ENCODE measurements at places on chromosomes 5 and 9. TPM values are rescaled to one million over a fixed set of nuclear protein-coding genes. Genes with fewer than 3 reads are reported as not detected.

GDF9 gene
- total RNA-seq, result 0.15 TPM

ARL14EPL gene
- total RNA-seq, result not detected

TMED9 gene
- total RNA-seq, result 132 TPM

SHISAL2B gene
- total RNA-seq, result not detected

SAXO1 gene
- total RNA-seq, result 0.15 TPM

DNA sequence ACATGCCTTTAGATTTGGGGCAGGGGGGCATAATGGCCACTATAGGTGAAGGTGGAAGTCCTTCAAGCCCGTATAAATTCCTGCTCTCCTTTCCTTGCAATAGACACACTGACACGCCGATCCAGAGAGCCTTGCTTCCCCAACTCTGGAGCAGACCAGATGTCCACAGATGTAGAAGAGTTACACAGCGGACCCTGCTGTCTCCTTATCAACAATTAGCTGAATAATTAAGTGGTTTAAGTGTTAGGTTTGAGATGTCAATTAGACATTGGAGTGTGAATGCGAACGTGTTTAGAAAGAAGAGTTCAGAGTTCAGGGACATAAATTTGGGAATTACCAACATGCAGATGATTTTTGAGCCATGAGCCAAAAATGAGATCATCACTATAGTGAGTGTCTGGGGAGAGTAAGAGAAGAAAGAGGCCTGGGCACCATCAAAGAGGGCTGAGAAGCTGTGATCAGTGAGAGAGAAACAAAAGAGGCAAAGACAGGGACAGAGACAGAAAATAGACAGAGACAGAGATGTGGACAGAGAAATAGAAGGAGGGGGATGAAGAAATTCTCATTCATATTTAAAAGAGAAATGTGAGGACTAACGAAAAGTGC, 734.4 kb upstream of the ADAMTS16 start:
- no peak for DNase-seq

- no peak for DNase-seq
Measured at GRCh38 chr9:86042199-86042978, 57.0 kb downstream of the GOLM1 start.

DNA sequence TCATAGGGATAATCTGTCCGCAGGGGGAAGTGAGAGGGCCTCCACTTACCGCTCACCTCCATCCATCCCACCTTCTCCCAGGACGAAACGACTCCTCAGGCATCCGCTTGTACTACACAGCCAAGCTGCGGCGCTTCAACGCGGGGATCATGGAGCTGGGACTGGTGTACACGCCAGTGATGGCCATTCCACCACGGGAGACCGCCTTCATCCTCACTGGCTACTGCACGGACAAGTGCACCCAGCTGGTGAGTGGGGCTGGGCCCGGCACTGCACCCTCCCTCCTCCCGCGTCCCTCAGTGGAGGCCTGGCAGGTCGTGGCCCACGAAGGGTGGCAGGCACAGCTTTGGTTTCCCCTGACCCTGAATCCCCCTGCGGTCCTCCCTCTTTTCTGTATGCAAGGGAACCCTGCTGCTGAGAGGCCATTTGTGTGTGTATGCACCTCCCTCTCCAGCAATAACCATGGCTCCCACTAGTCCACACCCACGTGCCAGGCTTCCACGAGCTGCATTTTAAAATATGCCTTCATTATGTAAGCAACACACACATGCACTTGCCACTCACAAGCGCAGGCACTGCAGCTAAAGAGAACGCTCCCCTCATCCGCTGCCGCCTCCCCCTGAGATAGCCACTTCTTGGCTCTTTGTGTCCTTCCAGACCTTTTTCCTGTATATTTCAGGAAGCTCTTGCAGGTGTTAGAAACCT, 11.8 kb downstream of the DBH start:
- DNase-seq, result peak; percentile 40

GRCh38 chr5:76816110-76816831, 2.6 kb upstream of the F2RL1 start:
- DNase-seq, result no peak

GRCh38 chr9:109108318-109108717, 11.4 kb downstream of the TMEM245 start:
- no peak for DNase-seq

DNA sequence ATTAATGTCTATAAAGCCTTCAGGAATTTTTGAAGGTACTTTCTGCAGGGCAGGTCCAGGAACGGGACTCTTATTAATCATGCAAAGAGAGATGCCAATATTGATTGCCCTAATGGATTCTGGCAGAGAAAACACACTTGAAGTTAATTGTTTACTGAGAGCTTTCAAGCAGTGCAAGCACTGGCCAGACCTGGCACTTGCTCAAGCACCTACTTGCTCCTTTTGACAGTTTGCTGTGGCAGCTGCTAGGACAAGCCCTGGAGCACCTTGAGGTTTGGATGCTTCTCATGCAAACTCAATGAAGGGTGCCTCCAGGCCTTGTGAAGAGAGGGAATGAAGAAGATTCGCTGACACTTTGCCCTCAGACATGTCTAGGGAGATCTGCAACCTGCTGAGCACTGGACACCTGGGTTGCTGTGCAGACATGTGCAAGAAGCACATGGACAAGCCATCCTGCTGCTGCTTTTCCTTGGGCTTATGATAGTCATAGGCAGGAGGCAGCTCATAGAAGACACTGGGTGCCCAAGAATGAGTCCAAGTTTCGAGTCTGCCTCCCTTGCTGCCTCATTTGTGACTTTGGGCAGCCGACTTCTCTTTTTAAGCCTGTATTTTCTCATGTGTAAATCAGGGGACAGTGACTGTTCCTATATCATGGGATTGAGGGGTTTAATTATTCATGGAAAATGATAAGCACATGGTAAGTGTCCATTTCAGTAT, 88.8 kb upstream of the EQTN start:
- DNase-seq, result peak; percentile 57

DNA sequence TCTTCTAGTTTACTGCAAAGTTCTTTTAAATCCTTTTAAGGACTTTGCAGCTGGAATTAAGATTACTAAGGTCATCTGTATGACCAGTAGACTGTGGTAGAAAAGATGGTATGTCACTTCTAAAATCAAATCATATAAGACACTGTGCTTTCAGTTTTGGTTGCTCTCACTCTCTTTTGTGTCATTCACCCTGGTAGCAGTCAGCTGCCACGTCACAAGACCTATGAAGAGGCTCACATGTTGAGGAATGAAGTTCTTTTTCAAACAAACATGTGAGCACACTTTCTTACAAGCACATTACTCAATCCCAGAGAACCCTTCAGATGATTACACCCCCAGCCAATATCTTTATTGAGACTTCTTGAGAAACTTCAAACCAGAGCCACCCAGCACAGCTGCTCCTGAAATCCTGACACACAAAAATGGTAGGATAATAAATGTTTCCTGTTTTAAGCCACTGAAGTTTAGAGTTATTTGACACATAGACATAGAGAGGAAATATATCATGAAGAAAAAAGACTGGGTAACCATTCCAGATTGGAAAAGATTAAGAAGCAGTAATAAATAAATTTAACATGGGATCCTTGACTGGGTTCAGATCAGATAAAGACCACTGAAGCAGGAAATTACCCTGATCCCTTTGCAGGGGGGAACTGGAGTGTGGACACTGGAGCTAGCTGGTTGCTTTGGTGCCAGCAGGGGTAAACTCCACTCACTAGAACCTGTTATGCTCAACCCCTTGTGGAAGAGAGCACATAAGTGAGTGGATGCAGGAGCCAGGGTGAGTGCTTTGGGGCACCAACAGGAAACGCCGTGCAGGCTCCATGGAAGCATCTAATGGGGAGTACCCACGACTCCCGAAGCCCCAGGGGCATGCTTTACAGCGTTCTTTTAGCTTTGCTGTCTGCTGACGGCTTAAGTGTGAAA, 64.1 kb downstream of the SLCO4C1 start:
- DNase-seq, result peak; percentile 65

DNA sequence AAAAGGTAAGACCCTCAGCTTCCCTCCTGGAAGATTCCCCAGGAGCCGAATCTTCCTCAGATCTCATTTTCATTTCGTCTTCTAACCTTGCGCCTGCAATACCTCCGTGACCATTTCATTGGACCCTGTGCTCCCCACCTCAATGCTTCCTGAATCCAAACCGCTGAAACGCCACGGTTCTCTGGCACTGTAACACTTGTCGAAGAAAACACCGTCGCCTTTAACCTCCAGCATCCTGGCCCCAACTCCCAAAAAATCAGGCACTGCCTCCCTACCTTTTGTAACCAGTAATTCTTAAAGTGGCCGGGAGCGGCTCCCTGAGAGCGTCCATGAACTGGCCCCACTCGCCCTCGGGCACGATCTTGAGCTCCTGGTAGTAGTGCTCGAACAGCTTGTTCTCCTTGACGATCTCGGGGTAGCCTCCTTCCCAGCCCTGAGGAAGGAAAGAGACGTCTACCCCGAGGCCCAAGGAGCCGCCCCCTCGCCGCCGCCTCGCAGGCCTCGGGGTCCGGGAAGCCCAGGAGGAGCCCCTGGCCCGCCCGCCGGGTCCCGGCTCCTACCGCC, 438 bp downstream of the NSUN2 start:
- no peak for DNase-seq

DNA sequence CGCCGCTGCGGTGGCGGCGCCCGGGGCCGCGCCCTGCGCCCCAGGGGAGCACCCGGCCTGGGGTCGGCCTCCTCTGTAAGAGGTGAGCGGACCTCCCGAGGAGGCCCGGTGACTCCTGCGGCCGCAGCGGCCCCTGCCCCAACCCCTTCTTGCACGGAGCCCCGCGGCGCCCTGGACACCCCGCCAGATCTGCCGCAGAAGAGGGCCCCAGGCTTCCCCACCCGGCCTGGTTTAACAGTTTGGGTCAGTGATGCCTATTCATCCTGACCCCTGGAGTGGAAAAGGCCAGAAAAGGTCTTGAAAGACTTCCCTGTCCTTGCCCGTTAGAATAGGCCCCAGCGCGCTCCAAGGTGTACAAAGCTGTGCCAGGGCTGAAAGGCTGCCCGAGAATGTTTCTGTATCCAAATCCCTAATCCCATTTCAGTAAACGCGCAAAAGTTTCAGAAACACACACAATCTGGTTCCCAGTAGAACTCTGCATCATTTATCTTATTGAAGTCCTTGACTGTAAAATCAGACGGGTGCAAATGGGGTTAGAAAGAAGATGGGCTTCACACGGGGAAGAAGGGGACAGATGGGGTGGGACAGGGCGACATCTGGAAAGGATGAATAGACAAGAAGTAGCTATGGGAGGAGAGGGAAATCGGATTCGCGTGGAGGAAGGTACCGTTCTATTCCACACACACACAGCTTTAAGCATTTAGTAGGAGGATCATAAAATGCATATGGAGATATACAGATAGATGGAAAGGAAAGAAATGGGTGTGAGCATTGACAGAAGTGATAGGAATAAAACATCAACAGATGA, 1.1 kb upstream of the SSBP2 start:
- DNase-seq, result peak; percentile 70

DNA sequence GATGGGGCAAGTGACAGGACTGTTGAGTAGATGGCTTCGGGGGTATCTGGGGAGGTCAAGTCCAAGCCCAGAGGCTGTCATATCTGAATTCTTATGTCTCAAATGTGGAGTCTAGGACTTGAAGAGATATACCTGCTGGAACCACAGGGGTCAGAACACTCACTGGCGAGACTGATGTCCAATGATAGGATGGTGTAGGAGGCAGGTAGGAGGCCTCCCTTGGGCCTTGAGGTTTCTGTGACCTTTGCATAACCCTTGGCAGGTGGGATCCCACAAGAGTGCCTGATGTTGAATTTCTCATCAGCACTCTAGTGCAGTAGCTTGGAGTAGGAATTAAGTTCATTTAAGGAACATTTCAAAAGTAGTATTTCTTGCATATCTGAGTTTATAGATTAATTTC, 2.8 kb downstream of the CCL21 start:
- no peak for DNase-seq

- DNase-seq, result no peak
Measured at GRCh38 chr5:168014433-168015123, 276.9 kb upstream of the WWC1 start.

- no peak for DNase-seq
Measured at GRCh38 chr5:107949688-107950341, 279.1 kb upstream of the EFNA5 start.

DNA sequence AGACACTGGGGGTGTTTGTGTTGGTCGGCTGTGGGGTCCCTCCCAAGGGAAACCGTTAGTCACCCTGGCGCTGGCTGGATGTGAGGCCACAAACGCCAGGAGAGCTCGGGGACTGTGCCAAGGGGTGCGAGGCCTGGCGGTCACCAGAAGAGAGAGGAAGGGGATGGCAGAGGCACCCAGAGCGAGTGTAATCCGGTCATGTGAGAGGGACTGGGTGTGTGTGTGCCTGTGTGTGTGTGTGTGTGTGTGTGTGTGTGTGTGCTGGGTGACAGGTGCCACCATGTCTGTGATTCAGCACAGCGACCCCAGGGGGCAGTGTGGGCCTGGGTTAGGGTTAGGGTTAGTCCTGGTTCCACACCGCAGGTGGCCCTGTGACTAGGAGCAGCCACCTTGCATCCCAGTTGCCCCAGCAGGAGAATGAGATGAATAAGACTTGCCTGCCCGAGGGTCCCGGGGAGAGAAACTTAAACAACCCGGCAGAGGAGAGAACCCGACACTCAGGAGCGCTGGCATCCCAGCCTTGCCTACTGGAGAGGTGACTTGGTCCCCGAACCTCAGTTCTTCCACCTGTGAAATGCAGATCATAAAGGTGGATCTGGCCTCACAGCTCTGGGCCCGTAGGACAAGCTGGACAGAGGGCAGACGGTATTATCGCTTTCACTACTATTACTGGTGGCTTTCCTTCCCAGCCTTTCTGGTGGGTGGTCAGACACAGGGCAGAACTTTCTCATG, 1.4 kb upstream of the ADAMTSL2 start:
- peak; percentile 69 for DNase-seq

- no peak for DNase-seq
Measured at GRCh38 chr5:131628990-131629389, 6.0 kb downstream of the RAPGEF6 start.

DNA sequence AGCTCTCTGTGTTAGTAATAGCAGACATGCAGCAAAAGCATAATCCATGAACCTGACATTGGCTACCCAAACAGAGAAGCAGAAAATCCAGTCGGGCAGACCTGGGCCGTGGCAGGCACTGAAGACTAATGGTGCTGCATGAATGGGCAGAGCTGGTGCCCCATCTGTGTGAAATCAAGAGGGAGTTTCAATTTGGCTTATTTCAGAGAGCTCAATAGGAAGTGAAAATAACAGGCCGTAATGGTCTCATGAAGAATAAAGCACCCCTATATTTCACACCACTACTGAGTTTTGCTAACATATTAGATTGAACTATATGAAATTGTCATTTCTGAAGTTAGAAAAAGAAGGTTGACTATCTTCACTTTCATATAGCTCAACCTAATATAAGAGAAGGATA, 149.7 kb downstream of the ENC1 start:
- DNase-seq, result no peak

GRCh38 chr5:98929710-98930298, 997 bp upstream of the CHD1 start:
- no peak for DNase-seq
